ENCODE measurements at places on chromosomes 4 and X.
A peak's percentile ranks its signal among the peaks of the same experiment; 100 is the strongest.

DNA sequence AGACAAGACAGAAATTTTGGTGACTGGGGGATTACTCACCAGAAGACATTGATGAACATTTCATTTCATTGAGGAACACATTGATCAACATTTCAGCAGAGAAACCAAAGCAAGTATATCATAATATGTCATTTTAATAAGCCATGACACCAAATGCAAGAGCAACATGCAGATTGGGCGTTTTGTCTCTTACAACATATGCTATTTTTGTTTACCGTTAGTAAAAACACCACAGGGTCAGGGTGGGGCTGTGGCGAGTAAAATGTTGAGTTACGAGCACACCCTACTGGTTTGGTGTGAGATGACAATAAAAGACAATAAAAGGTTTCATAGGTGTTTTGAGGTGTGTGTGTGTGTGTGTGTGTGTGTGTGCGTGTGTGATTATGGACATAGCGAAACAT is 294.5 kb downstream of the PDGFC start:
- no peak for DNase-seq

- DNase-seq: no peak
Observed at GRCh38 chr4:1279253-1279652, 10.4 kb upstream of the MAEA start.

DNA sequence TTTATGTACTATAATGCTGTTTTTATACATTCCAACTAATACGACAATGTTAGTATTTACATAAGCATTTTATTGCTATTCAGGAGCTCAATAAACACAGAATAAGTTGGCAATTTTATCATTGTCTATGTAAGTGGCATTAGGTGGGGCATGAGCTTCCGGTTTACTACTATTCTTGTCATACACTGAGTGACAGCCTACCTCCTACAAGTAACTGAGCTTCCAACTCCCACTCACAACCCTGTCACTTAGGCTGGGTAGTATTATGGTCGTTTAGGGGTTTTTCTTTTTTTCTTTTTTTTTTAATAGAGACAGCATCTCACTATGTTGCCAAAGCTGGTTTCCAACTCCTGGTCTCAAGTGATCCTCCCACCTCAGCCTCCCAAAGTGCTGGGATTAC is 7.4 kb downstream of the PPID start:
- DNase-seq: no peak

DNA sequence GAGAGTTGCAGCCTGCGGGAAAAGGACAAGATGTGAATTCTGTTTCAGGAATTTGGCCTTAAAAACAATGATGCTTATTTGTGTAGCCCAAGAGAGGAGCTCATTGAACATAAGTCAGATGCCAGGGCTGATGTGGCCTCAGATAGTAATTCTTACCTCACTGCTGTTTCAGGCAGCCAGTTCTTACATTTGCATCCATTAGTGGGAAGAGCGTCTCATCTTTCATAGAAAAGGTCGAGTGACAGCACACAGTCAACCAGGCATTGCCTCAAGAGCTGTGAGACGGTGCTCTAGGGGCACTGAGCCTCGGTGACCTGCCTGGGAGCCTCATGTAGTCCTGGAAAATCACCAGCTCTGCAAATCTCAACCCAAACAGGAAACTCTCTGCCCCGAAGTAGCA is 174.9 kb upstream of the FRG1 start:
- DNase-seq: no peak

- no peak for DNase-seq
Observed at GRCh38 chr4:175540151-175540550, 271.9 kb downstream of the GPM6A start.

DNA sequence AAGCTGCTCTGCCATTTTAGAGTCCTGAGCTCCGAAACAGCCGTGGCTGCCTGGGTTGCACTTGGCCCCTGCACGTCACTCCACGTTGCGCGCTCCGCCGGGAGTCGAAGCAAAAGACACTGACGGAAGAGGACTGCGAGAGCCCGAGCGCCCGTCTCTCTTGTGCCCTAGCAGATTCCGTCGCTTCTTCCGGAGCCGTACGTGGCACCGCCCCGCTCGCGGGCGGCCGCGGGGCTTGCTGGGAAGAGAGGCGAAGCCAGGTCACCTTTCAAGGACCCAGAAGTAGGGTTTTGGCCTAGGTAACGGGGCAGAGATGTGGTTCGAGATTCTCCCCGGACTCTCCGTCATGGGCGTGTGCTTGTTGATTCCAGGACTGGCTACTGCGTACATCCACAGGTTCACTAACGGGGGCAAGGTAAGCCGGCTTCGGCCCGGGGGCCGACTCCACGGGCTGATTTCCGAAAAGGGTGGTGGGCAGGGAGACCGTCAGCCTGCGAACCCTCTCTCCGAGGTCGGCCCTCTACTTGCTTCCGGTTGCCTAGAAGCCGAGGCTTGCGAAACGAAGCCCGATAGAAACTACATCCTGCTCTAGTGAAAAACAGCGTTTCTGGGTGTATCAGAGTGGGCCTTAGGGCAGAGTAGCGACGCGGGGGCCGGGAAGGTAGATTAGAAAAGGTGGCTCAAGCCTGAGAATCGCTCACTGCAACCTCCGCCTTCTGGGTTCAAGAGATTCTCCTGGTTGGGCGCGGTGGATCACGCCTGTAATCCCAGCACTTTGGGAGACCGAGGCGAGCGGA is at the start of the genes NDUFA1 and RNF113A:
Gene NDUFA1 (plus strand): TSS at position 234 of the 797 bp plus-strand sequence. CDS start 80 bp downstream, at position 314.
Gene RNF113A (minus strand): TSS at position 135 of the 797 bp plus-strand sequence. CDS start 120 bp downstream, at position 15.
- DNase-seq: peak; percentile 82

DNA sequence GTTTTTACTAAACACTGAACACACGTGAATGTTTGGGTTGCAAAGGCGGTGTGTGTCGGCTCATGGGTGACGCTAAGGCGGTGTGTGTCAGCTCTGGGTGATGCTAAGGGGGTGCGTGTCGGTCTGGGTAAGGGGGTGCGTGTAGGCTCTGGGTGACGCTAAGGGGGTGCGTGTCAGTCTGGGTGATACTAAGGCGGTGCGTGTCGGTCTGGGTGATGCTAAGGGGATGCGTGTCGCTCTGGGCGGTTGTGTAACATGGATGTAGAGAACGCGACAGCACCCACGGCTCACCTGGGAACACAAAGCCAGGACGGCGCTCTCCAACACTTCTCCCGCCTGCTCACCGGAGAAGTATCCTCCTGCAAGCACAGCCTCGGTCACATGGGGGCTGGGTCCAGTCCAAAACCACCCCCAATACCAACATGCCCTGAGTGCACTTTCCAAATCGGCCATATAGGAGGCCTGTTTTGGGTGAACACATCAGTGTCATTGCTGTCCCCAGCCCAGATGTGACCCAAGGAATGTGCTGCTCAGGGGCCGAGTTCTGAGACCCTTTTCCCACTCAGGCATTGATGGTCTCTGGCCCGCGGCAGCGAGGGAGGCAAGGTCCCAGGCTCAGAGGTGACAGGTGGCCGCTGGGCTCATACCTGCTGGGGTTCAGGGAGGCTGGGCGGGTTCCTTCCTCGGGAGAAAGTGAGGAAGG is 67.1 kb downstream of the ACOX3 start:
- no peak for DNase-seq

- DNase-seq: no peak
Observed at GRCh38 chrX:66961665-66962064, 322.8 kb upstream of the EDA2R start.

- no peak for DNase-seq
Observed at GRCh38 chr4:184890499-184890898, 64.7 kb upstream of the ACSL1 start.

DNA sequence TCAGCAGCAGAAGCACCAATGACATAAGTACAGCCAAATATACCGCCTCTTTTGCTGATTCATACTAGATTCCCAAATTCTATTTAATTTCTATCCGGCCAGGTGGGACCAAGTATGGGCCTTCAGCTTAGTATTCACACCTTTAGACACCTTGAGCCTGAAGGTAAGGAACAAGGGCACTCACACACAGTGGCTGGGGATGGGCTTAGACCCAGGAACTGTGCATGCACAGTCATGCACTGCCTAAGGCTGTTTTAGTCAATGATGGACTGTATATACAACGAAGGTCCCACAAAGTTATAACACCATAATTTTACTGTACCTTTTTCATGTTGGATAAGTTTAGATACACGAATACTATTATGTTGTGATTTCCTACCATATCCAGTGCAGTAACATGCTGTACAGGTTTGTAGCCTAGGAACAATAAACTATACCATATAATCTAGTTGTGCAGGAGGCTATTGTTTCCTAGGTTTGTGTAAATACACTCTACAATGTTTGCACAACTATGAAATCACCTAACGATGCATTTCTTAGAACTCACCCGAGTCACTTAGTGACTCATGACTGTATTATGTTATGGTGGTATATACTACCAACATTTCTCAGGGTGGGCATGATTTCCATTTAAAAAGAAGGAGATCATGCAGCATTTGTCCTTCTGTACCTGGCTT is 9.7 kb upstream of the CLNK start:
- no peak for DNase-seq

DNA sequence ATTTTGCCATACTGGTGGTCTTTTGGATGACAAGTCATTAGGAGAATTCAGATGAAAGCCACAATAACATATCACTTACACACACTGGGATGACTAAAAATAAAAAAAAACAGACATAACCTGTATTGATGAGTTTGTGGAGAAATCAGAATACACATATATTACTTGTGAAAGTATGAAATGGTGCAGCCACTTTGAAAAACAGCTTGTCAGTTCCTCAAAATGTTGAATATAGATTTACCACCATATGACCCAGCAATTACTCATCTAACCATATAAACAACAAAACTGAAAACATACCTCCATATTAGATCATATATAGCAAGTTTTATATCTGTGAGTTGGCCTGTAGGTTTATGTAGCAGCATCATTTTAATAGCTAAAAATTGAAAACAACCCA is 608.7 kb downstream of the TLL1 start:
- DNase-seq: no peak

- no peak for DNase-seq
Observed at GRCh38 chrX:2629316-2630007, 61.6 kb upstream of the CD99 start.
